ENCODE measurements at places on chromosomes 11 and 22.

DNA sequence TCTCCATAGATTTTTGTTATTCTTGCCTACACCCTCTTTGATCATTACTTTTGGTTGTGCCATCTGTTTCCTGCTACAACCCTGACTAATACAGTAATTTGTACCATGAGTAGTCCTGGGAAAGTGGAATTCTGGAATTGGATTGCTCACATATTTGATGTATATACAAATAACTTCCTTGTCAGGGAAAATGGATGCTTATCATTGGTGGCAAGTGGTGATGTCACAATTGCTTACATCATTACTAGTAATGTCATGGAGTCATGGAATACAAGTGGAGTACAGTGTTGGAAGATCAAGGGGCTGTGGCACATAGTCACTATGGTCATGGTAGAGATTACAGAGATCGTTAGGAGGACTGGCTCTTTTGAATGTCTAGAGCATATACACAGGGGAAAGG, 24.4 kb downstream of the AASDHPPT start:
- DNase-seq: no peak

GRCh38 chr11:2400762-2401435, 349 bp downstream of the TSSC4 start:
- no peak for DNase-seq

DNA sequence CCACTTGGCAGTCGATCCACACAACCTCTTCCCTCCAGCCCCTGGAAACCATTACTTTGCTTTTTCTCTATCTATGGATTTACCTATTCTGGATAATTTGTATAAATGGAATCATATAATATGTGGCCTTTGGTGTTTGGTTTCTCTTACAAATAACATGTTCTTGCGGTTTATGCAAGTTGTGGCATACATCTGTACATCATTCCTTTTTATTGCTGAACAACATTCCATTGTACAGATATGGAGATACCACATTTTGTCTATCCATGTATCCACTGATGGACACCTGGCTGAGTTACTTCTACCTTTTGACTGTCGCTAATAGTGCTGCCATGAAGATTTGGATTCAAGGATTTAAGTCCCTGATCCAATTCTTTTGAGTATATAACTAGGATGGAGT, 25.1 kb downstream of the SMCO4 start:
- DNase-seq: no peak

DNA sequence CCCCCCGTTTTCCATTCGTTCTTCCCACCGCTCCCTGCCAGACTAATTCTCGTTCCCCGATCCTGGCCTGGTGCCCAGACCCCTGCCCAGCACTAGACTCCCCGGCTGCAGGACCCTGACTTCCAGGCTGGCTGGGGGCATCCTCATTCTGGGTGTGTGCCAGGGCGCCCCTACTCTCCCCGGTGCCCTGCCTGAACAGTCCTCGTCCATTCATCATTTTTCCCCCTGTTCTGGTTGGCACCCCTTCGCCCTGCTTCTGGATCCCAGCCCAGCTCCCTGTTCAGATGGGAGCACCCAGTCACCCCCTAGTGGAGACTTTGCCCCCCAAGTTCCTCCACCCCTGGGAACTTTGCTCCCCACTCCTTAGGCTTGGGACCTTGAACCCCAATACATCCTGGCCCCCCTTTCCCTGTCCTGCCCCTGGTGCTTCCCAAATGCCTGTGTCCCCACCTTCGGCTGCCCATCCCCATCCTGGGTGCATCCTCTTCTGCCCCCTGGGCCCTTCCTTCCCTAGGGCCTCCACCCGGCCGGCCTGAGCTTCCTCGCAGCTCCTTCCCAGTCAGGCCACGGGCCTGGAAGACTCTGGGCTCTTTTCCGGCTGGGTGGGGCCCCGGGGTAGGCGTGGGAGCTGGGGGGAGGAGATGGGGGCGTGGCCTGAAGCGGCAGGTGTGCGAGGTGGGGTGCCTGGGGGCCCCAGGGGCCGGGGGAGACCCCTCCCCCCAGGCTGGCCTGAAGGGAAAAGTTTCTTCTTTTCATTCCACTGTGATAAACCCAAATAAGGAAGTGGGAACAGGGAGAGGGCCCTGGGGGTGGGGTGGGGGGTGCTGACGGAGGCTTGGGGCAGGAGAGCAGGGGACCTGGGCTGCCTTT, 908 bp downstream of the PLCB3 start:
- no peak for DNase-seq

DNA sequence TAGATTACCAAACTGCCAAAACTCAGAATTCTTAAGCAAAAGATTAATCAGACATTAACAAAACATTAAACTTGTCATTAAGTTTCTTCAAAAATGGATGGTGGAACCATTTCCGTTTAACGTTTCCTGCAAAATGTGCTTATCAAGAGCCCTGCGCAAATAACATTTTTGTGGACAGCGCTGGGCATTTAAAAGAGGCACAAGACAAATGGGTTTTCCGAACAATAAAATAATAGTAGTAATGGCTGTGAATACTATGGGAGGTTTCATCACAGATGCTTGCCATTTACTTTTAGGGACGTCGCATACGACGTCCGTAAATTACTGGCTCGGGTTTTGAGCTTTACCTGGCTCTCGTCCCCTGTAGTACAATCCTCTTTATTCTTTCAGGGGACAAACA, 1.1 kb downstream of the NPAT start:
- DNase-seq: no peak

DNA sequence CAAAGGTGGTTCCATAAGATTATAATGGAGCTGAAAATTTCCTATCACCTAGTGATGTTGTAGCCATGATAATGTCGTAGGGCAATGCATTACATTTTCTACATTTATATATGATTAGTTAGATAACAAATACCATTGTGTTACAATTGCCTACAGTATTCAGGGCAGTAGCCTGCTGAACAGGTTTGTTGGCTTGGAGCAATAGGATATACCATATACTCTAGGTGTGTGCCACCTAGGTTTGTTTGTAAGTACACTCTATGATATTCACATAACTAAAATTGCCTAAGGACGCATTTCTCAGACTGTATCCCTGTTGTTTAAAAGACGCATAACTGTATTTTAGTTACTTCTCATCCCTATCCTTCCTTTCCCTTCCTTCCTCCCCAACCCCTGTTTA, 13.6 kb downstream of the PLEKHB1 start:
- DNase-seq: no peak

- no peak for DNase-seq
Measured at GRCh38 chr11:93519179-93519578, 24.0 kb downstream of the SMCO4 start.

All from C1 segment of cervical spinal cord (tissue), 14 donors.